ENCODE measurements at places on chromosomes 3 and 15. TPM values are rescaled to one million over a fixed set of nuclear protein-coding genes. Genes with fewer than 3 reads are reported as not detected.

- DNase-seq = no peak
Measured at GRCh38 chr3:26624209-26624765, 1.7 kb downstream of the LRRC3B start.

Gene CLDN16
- not detected for total RNA-seq

GRCh38 chr3:178483704-178484103, 52.5 kb upstream of the KCNMB2 start:
- no peak for DNase-seq

GRCh38 chr3:136142592-136142991, 53.5 kb downstream of the MSL2 start:
- no peak for DNase-seq

Gene C3orf22
- not detected for total RNA-seq

Gene TMEM108
- not detected for total RNA-seq

DNA sequence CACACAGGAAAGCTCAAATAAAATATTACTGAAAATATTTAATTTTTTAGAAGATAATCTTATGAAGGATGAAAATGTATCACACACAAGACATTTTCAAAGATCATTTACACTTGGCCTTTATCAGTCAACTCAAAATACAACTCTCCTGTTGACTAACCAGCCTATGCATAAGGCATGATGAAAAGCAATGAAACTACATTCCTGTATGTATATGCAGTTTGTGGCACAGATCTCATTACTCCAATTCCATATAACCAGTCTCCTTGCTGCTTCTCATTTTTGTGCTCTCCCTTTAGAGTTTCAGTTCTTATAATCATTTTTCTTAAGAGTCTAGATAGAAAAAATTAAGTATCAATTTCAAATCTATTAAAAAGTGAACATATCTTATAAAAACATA, 25.8 kb downstream of the AQR start:
- DNase-seq = no peak

- DNase-seq = peak; percentile 60
Measured at GRCh38 chr3:29153811-29154210, 127.1 kb upstream of the RBMS3 start.

- no peak for DNase-seq
Measured at GRCh38 chr3:131772269-131773026, 262.4 kb downstream of the CPNE4 start.

Gene PAQR5
- not detected for total RNA-seq

- no peak for DNase-seq
Measured at GRCh38 chr3:58098531-58098930, 90.3 kb downstream of the FLNB start.

Gene RAD51
- 66.7 TPM for total RNA-seq

Gene MGA
- 33.0 TPM for total RNA-seq

Gene ANKUB1
- not detected for total RNA-seq

- peak; percentile 28 for DNase-seq
Measured at GRCh38 chr15:20340931-20341661, 200.5 kb downstream of the GOLGA6L6 start.

All from activated CD4-positive, alpha-beta T cell treated with anti-CD3 and anti-CD28 coated beads, Interleukin-2, amount 10 ng/mL, durations not matched to agents 7 days and 5 days (primary cell).